ENCODE measurements at places on chromosomes 16 and 17. TPM values are rescaled to one million over a fixed set of nuclear protein-coding genes. Genes with fewer than 3 reads are reported as not detected.

The SLC13A2 gene
- polyA plus RNA-seq, result 15.6 TPM

The HBA2 gene
- 948 TPM for polyA plus RNA-seq

- DNase-seq, result no peak
Measured at GRCh38 chr17:73658821-73659515, 14.7 kb upstream of the SDK2 start.

- DNase-seq, result no peak
Measured at GRCh38 chr16:49663081-49664065, 192.5 kb downstream of the ZNF423 start.

DNA sequence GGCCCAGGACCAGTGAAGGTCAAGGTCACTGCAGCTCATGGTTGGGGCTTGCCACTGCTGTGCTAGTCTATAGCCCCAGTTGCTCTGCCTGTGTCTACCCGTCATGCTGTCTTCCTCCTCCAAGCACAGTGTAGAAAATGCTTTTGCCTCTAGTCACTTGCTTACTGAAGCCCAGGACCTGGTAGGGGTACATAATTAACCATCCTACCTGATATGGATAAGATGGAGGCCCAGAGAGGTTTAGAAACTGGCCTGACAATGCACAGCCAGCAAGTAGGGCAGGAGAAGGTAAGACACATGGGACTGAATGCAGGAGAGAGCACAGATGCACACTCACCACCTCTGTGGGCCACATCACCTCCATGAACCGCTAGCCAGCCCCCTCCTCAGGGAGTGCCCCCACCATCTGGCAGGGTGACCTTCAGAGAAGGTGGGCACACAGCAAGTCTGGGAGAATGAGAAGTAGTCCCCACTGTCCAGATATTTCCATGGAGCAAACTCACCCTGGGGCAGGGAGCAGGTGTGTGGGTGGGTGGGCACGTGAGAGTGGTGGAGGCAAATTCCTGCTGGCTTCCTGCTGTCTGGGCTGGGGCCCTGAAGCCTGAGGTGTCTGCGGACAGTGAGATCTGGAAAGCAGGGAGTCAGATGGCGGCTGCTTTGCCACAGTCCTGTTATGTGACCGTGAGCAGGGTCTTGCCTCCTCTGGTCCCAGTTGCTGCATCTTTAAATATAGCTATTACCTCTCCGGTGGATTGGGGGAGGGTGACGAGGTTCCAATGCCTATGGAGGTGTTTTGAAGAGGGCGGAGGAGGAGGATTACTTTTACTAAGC, 1.0 kb downstream of the CX3CL1 start:
- no peak for DNase-seq

GRCh38 chr16:31471241-31471874, 594 bp upstream of the TGFB1I1 start:
- no peak for DNase-seq

DNA sequence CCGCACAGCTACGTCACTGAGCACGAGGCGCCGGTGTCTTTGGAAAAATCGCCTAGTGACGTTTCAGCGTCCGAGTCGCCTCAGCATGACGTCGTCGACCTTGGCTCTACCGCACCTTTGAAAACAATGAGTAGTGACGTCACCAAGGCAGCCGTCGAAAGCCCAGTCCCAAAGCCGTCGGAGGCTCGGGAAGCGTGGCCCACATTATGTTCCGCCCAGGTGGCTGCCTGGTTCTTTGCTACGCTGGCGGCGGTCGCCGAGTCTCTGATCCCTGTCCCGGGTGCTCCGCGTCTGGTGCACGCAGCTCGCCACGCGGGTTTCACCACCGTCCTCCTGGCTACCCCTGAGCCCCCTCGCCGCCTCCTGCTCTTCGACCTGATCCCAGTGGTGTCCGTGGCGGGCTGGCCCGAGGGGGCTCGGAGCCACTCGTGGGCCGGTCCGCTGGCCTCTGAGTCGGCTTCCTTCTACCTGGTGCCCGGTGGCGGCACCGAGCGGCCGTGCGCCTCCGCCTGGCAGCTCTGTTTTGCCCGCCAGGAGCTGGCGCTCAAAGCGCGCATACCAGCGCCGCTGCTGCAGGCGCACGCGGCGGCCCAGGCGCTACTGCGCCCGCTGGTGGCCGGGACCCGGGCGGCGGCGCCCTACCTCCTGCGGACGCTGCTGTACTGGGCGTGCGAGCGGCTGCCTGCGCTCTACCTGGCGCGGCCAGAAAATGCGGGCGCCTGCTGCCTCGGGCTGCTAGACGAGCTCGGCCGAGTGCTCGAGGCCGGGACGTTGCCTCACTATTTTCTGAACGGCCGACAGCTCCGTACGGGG, 1.5 kb downstream of the TMEM102 start:
- no peak for DNase-seq

DNA sequence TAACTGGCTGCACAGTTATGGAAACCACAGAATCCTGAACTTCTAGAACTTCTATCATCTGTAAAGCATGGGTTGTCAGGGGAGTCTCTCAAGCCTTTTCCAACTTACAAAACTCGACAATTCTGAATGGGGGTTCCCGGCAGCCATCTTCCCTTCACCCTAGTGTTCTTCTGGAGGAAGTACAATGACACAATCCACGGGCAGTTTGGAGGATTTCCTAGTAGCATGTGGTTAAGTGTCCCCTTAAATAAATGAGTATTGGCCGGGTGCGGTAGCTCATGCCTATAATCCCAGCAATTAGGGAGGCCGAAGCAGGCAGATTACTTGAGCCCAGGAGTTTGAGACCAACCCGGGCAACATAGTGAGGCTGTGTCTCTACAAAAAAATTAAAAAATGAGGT, 2.1 kb downstream of the SLC16A6 start:
- DNase-seq, result no peak

- no peak for DNase-seq
Measured at GRCh38 chr17:19378416-19379360, at the start of gene MAPK7. MAPK7 (plus strand) TSS chr17:19378498; CDS start chr17:19378901, 403 bp downstream.

DNA sequence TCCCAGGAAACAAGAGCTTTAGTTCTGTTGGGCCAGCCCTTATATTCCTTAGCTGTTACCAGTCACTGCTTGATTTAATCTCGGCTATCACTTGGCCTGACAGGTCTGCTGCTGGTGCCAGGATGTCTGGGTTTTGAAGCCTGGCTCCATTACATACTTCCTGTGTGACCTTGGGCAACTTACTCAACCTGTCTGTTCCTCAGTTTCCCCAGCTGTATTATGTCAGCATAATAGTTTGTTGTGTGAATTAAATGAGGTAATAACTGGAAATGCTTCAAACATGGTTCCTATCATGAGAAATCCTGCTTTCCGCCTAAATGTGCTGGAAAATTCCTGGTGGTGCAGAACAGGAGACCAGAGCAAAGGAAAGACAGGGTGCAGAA, 50.6 kb upstream of the STH start:
- no peak for DNase-seq

The CLEC3A gene
- 0.12 TPM for polyA plus RNA-seq

The TP53TG3 gene
- not detected for polyA plus RNA-seq

GRCh38 chr16:14496047-14496770, 133.9 kb downstream of the PARN start:
- DNase-seq, result no peak

GRCh38 chr16:87956365-87957231, 5.4 kb downstream of the BANP start:
- no peak for DNase-seq

The MYOCD gene
- polyA plus RNA-seq, result 4.0 TPM

- no peak for DNase-seq
Measured at GRCh38 chr16:66478733-66479511, 51.8 kb downstream of the BEAN1 start.

- no peak for DNase-seq
Measured at GRCh38 chr16:23064639-23065038, 84.6 kb downstream of the USP31 start.

- DNase-seq, result no peak
Measured at GRCh38 chr16:67006930-67007658, 18.7 kb downstream of the CES4A start.

The CES5A gene
- not detected for polyA plus RNA-seq

DNA sequence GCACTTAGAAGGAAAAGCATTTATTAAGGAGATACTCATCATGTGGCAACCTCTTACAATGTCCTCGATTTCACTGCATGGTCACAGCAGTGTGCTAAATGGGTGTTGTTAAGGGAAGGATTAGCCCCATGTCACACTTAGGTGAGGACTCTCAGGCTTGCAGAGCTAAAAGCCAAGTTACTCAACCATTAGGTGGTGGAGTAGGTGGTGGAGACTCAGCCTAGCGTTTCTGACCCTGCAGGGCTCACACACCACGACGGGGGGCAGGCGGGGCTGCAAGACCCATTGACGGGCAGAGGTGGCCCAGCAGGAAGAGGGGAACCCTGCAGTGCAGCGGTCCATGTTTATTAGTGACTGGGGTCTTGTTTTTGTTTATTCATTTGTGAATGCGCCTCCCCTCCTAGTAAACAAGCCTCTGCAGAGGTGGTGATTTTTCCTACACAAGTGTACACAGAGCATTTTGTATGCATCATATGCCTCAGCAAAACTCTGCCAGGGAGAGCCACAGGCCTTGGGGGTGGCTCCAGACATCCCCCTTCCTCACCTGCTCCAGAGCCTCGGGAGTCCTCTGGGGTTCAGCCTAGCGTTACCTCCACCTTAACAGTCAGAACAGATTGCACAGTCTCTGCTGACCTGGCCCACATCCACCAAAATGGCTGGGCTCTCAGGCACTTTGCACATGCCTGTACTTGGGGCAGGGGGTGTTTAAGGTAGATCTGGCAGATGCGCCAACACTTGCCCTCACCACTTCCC, 216.7 kb downstream of the C16orf95 start:
- DNase-seq, result no peak

GRCh38 chr17:29250666-29251065, 4.0 kb downstream of the CRYBA1 start:
- no peak for DNase-seq

- no peak for DNase-seq
Measured at GRCh38 chr17:31357091-31357490, 34.4 kb upstream of the RAB11FIP4 start.

The COG1 gene
- polyA plus RNA-seq, result 50.4 TPM

The SOCS1 gene
- 6.6 TPM for polyA plus RNA-seq

The AATF gene
- 56.0 TPM for polyA plus RNA-seq

The GPRC5B gene
- 131 TPM for polyA plus RNA-seq

- DNase-seq, result no peak
Measured at GRCh38 chr17:45004388-45004787, 36.3 kb upstream of the C1QL1 start.

The SPEM1 gene
- polyA plus RNA-seq, result not detected

The CPHXL2 gene
- not detected for polyA plus RNA-seq

The SCGB1C2 gene
- polyA plus RNA-seq, result 0.79 TPM

GRCh38 chr16:88472069-88472468, 19.0 kb downstream of the ZFPM1 start:
- no peak for DNase-seq

The ZP2 gene
- polyA plus RNA-seq, result 0.17 TPM

DNA sequence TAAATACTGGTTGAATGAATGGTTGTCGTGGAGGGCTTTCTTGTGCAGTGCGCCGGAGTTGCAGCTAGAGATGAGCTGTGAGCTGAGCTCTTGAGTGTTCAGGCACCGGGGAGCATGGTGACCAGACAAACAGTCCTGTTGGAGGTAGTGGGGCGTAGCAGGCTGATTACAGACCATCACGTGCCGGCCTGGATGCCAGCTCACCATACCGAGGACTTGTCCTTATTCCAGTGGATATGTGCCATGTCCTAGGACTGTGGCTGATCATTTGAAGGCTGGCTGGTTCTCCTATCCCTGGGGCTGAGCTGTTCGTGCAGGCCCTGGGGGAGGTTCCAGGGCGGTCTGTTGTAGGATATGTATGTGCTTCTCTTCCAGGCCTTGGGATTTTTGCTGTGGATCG, 60.0 kb downstream of the ABCC1 start:
- DNase-seq, result no peak

DNA sequence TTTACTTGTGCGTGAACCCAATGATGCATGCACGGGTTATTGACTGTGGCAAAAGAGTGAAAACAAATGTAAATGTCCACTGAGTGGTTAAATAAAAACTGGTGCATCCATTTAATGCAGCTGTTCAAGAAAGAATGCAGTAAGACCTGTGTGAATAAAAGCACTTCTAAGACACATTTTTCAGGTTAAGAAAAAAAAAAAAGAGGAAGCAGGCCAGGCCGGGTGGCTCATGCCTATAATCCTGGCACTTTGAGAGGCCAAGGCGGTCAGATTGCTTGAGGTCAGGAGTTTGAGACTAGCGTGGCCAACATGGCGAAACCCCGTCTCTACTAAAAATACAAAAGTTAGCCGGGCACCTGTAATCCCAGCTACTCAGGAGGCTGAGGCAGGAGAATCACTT, 11.8 kb downstream of the CNGB1 start:
- no peak for DNase-seq

DNA sequence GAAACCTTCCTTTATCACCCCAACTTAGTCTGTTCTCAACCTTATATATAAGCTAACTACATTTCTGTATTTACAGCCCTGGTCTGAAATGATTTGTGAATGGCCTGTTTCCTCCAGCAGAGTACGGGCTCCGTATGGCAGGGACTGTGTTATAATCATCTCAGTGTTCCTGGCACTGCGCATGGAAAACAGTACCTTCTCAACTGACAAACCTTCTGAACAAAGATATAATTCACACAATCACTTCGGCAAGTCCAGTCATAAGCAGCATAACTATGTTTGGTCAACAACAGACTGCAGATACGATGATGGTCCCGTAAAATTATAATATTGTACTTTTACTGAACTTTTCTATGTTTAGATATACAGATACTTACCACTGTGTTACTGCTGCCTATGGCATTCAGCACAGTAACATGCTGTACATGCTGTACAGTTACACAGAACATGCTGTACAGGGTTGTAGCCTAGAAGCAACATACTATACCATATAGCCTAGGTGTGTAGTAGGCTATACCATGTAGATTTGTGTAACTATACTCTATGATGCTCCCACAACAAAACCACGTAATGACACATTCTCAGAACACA, 30.0 kb downstream of the ANKFY1 start:
- DNase-seq, result no peak

The ADAD2 gene
- polyA plus RNA-seq, result not detected

- DNase-seq, result no peak
Measured at GRCh38 chr16:73113336-73113735, 65.4 kb upstream of the ZFHX3 start.

DNA sequence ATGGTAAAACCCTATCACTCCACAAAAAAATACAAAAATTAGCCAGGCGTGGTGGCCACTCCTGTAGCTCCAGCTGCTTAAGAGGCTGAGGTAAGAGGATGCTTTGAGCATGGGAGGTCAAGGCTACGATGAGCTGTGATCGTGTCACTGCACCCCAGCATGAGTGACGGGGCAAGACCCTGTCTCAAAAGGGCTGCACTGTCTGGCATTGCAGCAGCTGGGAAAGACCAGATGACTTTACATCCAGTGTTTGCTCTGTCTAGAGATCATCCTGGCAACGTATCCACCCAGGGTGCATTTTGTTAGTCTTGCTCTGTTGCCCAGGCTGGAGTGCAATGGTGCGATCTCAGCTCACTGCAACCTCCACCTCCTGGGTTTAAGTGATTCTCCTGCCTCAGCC, 52.0 kb downstream of the MRM3 start:
- DNase-seq, result no peak

Measured in right renal cortex interstitium (tissue), 3 donors.